ENCODE measurements at places on chromosomes 7 and 10. TPM values are rescaled to one million over a fixed set of nuclear protein-coding genes. Genes with fewer than 3 reads are reported as not detected.

The CYP3A7 gene
- total RNA-seq: 0.55 TPM

The ADAM22 gene
- 0.75 TPM for total RNA-seq

The GRM3 gene
- total RNA-seq: not detected

The CNOT4 gene
- total RNA-seq: 6.6 TPM

The HOXA5 gene
- total RNA-seq: 0.66 TPM

The GALNT17 gene
- total RNA-seq: under 0.01 TPM

Data from uterine smooth muscle cell (primary cell).